ENCODE measurements at places on chromosomes 4 and X. TPM values are rescaled to one million over a fixed set of nuclear protein-coding genes. Genes with fewer than 3 reads are reported as not detected.

PRDX4 gene
- total RNA-seq, result 204 TPM

GRCh38 chrX:52574416-52575275, 57.8 kb upstream of the XAGE1B start:
- DNase-seq, result peak; percentile 73

USP51 gene
- 0.87 TPM for total RNA-seq

- no peak for DNase-seq
Measured at GRCh38 chr4:153705743-153706468, 21.8 kb downstream of the TLR2 start.

- DNase-seq, result no peak
Measured at GRCh38 chrX:137916090-137916746, 350.3 kb downstream of the ZIC3 start.

GRCh38 chrX:10512258-10512657, 108.1 kb downstream of the MID1 start:
- peak; percentile 66 for DNase-seq

C4orf50 gene
- total RNA-seq, result under 0.01 TPM

DNA sequence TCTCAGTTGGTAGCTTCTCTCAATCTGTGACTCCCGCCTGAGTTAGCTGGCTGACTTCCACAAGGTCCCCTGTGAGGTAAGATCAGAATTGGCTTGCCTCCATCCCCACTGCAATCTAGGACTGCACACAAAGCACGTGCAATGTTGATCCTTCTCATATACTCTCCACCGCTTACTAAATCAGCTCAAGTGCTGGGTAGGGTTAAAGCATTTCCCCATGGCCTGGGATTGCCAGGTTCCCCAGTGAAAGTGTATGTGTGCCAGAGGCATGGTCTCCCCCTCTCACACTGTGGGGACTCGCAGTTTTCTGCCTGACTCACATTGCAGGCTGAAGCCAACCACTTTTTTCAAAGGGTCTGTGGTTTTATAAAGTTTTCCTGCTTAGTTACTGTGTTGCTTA, 886.9 kb downstream of the FAM133A start:
- no peak for DNase-seq

ZAR1 gene
- total RNA-seq, result not detected

- DNase-seq, result peak; percentile 37
Measured at GRCh38 chr4:37562592-37562991, 123.6 kb downstream of the RELL1 start.

NHSL2 gene
- total RNA-seq, result 19.2 TPM

DNA sequence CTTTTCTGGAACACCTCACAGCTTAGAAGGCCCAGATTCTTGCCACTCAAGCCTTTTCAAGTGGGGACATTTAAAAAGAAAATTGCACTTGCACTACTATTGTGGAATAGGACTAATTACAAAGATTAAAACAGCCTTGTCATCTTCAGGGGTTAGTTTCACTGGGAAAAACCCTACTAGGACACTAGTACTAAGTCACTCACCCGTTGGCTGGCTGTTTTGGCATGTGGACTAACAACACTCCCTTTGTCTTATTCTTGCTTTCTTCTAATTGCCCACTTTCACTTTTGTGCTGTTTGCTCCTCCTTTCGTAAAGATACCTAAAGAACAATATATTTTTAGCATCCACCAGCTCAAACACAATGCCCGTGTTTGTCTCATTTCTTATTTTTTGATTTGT, 200.9 kb upstream of the MID1 start:
- no peak for DNase-seq

DNA sequence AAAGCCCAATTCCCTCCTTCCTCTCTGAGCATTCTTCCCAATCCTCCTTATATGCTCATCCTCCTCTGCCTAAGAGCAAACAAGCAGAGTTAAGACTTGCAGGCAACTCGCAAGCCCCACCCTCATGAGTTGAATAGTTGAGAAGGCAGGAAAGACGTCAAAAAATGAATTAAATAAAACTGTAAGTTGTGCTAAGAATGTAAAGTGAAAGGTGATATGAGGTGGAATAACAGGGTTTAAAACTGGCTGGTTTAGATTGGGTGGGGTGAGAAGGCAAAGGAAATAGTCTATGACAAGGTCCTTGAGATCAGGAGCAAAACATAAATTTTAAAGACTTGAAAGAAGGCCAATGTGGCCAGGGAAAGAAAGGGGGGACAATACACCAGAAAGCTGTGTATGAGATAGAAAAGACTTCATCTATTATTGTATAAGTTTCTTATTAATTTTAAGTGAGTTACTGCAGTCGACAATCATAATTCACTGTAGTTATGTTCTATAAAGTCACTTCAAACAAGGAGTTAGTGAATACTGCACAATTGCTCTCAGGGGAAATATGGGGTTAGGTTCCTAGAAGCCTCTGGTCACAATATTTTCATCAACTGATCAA, 124.9 kb downstream of the RELL1 start:
- no peak for DNase-seq

- no peak for DNase-seq
Measured at GRCh38 chrX:38163193-38163592, 57.5 kb downstream of the SRPX start.

AADAT gene
- 0.79 TPM for total RNA-seq

DNA sequence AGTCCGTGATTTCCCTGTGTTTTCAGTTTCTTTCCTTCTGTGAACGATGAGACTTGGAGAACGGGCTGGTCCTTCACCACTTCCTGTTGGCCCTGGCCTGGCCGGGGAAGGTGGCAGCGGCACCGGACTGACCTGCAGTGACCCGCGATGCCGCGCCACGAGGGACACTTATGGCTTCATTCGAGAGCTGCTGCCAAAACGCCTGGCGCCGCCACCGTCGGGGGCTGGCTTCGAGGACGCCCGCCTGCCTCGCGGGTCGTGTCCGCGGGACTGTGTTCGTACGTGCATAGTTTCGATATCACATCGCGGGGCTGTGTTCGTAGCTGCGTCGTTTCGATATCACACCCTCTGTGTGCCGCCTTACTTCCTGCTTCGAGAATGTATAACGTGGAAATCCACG, 7.5 kb upstream of the UVSSA start:
- DNase-seq, result no peak

DNA sequence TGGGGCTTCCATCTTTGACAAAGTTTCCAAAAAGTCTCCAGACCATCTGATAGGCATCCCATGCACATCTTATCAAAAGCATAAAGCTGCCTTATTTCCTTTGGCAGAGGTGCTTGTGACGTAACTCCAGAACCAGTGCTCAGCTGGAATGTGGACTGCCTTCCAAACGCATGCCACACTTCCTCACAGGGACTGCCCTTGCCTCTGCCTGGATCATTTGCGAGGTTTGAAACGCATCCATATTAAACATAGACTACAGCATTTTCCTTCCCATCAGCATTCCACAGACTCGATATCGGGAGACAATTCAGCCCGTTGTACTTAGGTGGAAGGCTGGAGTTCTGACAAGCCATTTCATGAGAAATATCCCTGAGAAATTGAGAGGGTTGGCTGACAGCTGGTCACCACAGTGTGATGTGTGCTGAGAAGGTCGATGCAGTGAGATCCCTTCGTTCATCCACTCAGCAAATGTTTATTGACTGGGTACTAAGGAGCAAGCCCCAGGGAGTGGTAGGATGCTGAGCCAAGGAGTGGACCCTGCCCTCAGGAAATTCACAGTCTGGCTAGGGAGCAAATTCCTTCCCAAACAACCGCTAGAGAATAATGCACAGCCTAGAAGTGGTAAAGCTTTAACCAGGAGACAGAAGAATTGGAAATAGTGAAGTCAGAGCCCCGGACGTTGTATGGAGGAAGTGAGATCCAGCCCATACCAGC, 376.0 kb downstream of the BCOR start:
- peak; percentile 53 for DNase-seq

- no peak for DNase-seq
Measured at GRCh38 chrX:72031634-72032033, 100.1 kb downstream of the RTL5 start.

MMRN1 gene
- total RNA-seq, result 1,427 TPM

DNA sequence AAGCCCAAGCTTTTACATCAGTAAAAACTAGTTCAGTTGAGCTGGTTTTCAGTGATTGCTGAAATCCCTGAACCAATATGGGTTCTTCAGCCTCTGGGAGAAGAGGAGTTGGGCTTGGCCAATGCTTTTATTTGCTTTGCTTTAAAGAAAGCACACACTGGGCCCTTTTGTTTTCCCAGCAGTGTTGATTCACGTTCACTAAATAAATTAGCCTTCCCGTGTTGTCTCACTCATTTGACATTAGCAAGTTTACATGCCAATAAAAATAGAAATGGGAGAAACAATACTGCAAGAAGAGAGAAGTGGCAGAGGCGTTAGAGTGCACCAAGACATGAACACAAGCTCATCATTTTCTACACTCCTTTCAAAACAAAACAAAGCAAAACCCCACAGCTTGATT, 136.2 kb downstream of the SHROOM3 start:
- DNase-seq, result no peak

DNA sequence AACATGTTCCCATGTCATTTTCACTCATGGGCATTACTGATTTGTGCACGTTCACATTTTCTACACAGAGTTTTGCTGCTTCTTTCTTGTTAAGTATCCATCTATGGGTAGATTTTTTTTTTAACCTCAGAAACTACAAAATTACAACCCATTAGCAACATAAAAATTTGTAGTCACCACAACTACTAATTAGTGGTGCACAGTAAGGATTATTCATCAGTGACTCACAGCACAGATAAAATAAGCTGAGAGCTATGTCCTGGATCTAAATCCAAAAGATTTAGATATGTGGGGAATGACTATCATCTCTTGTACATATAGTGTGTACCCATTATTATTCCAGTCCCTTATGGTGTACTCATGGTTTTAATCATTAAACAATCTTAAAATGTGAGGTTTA, 19.7 kb upstream of the AMELX start:
- DNase-seq, result no peak
